ENCODE measurements at places on chromosomes 2 and 18.

- DNase-seq, result no peak
These were observed 10.5 kb upstream of the INSIG2 start for GRCh38 chr2:118077636-118078247.

- DNase-seq, result no peak
These were observed 53.9 kb downstream of the BOLA3 start for GRCh38 chr2:74093840-74094239.

DNA sequence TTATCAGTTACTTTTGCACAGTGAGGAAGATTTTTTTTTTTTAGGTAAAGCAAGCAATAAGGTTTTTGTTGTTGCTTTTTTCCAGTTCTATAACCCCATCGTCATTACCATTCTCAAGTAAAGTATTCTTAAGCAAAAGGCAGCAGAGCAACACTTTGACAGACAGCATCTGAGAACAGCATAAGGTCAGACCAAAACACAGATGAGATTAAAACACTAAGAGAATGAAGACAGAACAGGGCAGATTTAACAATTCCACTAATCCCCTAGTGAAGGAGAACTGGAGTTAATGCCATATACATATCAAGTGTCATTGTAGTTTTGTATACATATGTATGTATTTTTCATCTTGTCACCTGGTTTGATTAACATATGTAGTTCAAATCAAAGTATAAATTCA, 290.2 kb downstream of the METTL4 start:
- no peak for DNase-seq

GRCh38 chr2:141557329-141558095, 573.3 kb downstream of the LRP1B start:
- no peak for DNase-seq

- no peak for DNase-seq
These were observed 70.5 kb downstream of the SMAD4 start for GRCh38 chr18:51100385-51101120.

DNA sequence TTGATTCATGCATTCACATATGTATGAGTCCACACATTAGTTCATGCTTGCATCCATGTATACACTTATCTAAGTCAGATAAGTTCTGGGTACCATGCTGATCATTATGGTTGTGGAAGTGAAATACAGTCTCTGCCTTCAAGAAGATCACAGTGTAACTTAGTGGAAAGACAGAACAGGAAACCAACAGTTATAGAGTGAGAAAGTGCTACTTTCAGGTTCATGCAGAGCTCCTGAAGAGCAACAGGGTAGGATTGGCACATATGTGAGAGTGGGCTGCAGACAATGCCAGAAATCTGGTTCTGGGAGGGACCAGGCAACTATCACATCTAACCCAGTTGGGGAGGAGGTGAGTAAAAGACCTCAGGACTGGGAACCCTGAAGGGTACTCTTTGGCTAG, 35.4 kb upstream of the PGAP1 start:
- no peak for DNase-seq

GRCh38 chr2:112783187-112783714, 1.0 kb downstream of the IL1A start:
- DNase-seq, result no peak
